CD8-positive, alpha-beta memory T cell (primary cell): ENCODE measurements at places on chromosomes 2 and 18. TPM values are rescaled to one million over a fixed set of nuclear protein-coding genes. Genes with fewer than 3 reads are reported as not detected.

GRCh38 chr2:60555066-60555782, 1.8 kb upstream of the BCL11A start:
- DNase-seq: peak; percentile 39

GRCh38 chr2:179186126-179186525, 78.5 kb downstream of the SESTD1 start:
- no peak for DNase-seq

TWIST2 gene
- not detected for polyA plus RNA-seq

SCN9A gene
- polyA plus RNA-seq: not detected

PPM1G gene
- polyA plus RNA-seq: 104 TPM

CHRNG gene
- polyA plus RNA-seq: not detected

PCARE gene
- polyA plus RNA-seq: not detected

DNA sequence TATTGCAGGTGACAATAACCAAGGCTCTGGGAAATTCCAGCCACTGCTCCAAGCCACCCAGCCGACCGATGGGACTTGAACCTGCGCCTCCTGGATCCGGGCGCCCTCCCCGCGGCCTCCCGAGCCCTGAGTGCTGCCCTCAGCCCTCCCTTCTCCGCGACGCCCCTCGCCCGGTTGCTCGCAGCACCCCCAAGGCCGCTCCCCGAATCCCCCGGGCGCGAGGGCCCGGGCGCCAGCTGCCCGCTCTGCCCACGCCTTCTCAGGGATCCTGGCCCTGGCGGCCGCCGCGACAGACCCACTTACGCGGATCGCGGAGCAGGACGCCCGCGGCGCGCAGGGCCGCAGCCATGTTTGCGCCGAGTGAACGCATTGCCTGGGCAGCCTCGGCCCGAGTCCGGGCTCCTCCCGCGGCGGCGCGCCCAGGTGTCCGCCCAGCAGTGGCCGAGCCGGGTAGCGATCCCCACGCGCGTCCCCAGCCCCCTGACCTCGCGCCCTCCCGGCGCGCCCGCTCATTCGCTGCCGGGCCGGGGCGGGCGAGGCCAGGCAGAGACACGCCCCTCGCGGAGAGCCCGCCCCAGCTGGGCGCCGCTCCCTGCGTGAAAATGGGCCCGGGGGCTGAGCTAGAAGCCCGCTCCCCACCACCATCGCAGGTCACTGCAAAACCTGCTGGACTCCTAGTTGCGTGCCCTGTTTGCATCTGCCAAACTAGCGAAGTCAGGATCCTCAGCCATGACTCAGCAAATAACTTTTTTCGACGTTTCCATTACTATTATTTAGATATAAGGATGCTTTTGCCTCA, at the start of gene FECH:
Gene FECH (minus strand): TSS at position 452 of the 799 bp plus-strand sequence. CDS start 82 bp downstream, at position 370.
- peak; percentile 74 for DNase-seq

DNA sequence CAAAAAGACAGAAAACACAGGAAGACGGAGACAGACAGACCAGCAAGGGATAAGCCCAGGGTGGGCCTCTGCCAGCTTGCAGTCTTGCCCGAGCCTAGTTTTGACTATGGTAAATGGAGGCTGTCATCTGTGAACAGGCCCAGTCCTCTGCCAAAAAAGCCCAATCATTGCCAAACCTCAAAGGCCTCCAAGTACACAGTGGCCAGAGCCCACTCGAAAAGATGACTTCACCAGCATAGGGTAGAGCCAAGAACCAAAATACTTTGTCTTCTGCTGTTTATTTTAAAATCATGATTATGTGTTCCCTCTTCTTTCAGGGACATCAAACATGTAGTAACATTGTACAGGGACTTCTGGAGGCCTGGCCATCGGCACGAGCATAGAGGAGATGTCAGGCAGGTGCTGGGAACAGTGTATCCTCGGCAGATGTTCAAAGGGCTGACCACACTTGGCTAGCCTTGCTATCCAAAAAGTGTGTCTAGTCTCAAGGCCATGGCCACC, 66.0 kb downstream of the TTC32 start:
- no peak for DNase-seq

GRCh38 chr2:173226899-173227698, 127.6 kb upstream of the CDCA7 start:
- DNase-seq: no peak

MRPL44 gene
- 26.7 TPM for polyA plus RNA-seq

DNA sequence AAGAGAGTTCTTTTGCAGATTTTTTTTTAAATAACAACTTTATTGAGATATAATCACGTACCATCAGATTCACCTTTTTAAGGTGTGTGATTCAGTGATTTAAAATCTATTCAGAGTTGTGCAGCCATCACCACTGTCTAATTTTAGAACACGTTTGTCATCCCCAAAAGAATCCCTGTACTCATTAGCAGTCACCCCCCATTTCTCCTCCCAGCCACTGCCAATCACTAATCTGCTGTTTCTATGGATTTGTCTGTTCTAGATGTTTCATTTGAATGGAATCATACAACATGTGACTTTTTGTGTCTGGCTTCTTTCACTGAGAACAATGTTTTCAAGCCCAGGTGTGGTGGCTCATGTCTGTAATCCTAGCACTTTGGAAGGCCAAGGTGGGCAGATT, 55.4 kb upstream of the RAPH1 start:
- DNase-seq: no peak

TXNDC2 gene
- polyA plus RNA-seq: not detected

DNA sequence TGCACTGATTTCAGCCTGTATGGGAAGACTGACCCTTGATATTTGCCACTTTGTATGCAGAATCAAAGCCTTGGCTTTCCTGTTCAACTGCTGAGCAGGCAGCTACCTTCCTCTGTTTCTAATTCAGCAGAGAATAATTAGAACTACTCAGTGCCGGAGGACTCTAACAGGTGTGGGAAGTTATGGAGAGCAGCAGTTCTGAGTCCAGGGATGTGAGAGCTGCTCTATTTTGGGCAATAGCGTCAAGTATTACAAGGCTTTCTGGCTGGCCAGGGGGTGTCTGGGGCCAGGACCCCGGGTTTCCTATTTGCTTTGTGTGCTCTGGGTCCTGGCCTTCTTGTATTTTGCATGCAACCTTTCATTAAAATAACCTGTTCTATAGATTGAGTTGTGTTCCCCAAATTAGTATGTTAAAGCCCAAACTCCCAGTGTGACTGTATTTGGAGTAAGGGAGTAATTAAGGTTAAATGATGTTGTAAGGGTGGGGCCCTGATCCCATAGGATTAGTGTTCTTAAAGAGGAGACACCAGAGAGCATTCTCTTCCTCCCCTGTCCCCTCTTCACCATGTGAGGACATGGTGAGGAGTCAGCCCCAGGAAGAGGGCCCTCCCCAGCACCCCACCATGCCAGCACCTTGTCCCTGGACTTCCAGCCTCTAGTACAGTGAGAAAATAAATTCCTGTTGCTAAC, 5.6 kb upstream of the NTSR2 start:
- DNase-seq: no peak

DNA sequence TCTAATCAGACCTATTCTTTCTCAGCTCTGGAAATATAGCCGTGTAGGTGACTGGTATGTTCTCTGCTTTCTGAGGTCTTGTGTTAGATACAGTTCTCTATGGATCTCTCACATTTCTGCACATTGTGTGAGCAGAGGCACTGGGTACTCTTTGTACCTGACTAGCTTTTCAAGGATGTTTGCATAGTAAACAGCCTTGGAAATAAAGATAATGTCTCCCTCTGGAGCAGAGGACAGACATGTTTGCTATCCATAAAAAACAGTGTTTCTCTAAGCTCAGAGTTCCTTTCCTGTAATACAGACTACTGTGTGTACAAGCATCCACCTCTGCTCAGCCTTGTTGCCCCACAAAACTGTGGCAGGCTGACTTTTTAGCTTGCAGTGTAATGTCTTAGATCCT, 279.2 kb downstream of the CTNNA2 start:
- DNase-seq: no peak

TGFBRAP1 gene
- polyA plus RNA-seq: 30.8 TPM

DNA sequence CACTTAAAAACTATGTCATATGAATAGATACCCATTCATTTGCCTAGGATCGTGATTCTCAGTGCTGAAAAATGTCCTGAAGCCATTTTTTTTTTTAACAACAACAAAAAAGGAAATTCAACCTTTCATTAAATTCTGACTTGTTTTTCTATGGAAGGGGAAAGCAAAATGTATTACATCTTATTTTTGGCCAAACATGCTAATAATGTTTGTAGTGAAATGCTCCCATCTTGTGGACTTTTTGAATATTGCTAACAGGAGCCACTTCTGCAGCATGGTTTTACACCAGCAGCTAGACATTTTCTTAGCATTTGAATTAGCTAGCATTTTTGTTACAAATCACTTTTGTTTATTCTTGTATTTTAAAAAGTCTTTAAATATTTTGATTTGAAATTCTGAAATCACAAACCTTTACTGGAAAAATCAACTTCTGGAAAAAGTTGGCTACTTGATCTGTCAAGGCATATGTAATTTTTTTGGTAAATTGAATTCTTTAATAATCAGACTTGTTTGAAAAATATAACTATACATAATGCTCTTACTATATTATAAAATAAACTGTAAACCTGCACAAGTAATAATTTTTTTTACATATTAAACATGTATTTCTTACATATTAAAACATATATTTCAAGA, 75.8 kb downstream of the KIDINS220 start:
- DNase-seq: no peak

DNA sequence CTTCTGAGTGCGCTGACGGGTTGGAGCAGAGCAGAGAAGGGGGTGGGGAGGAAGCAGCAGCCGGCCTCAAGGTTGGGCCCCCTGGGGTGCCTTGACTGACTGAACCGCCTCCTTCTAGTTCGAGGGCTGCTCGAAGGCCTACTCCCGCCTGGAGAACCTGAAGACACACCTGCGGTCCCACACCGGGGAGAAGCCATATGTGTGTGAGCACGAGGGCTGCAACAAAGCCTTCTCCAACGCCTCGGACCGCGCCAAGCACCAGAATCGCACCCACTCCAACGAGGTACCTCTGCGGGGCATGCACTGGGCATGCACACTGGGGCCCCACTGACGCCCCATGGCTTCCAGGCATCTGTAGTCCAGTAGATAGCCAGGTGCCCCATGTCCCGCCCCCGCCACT, 246.9 kb downstream of the GLI2 start:
- DNase-seq: no peak

- DNase-seq: no peak
Measured at GRCh38 chr2:126914811-126915500, 16.3 kb downstream of the TEX51 start.

IL36B gene
- polyA plus RNA-seq: not detected

DNA sequence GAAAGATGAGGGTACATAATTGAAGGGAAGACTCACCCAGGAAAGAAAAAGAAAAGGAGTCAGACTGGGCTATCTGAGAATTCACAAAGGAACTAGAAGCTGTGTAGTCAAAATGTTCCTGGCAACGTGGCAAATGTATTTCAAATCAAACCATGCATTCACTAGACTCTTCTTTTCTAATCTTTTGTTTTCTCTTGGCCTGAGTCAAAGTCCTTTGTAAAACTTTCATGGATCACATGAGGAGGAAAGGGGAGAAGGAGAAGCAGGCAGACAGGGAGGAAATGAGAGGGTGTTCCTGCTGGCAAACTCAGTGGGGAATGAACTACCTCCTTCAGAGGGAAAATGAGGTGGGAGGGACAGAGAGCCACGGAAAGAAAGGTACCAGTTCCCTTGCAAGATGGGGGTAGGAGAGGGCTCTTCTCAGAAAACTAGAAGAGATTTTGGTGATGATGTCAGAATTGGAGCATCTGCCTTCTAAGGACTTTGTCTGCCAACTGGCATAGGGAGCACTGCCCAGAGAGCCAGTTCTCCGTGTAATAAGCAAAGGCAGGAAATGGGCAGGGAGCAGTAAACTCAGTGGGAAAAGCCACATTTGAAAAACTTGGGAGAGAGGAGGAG, 51.4 kb downstream of the SLC8A1 start:
- no peak for DNase-seq

GRCh38 chr2:128413718-128414341, 95.2 kb upstream of the HS6ST1 start:
- no peak for DNase-seq

DNA sequence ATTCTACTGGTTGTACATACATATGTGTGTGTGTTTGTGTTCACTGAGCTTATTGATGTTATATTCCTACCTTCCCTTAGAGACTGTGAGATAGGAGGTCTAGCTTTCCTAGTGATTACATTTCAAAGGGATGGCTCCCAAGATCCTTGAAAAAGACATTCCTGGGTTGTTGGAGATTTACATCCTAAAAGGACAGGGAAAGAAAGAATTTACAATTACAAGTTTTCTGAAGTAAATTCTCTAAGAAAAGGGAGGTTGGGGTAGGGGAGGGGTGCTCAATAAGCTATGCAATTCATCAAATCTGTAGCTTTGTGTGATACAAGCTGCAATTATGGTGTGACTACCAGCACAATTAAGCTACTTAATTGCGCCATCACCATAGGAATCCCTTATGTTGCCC, 284.3 kb downstream of the NUP35 start:
- no peak for DNase-seq

SFTPB gene
- not detected for polyA plus RNA-seq

IKZF2 gene
- 4.0 TPM for polyA plus RNA-seq

DNA sequence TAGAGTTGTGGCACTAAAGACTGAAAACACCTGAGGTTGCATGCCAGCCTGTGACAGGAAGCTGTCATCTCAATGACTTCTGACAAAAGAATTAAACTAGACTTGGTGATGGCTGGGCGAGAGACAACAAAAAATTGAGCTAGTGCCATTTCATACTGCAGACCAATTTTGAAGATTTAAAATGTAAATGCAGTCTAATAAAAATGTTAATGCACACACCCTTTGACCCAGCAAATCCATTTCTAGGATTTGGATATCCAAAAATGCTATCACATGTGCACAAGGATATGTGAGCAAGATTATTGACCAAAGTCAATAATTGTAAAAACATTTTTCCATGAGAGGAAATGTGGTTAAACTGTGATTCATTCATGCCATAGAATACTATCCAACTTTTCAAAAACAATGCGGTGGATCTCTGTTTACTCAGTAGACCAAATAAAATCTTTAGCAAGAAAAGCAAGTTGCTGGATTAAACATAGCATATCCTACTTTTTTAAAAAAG, 5.6 kb downstream of the FBXO36 start:
- DNase-seq: no peak

- DNase-seq: no peak
Measured at GRCh38 chr2:53629001-53629400, 138.6 kb upstream of the CHAC2 start.

CHMP1B gene
- 55.2 TPM for polyA plus RNA-seq

- DNase-seq: no peak
Measured at GRCh38 chr2:190519975-190520767, 14.4 kb downstream of the NEMP2 start.

DNA sequence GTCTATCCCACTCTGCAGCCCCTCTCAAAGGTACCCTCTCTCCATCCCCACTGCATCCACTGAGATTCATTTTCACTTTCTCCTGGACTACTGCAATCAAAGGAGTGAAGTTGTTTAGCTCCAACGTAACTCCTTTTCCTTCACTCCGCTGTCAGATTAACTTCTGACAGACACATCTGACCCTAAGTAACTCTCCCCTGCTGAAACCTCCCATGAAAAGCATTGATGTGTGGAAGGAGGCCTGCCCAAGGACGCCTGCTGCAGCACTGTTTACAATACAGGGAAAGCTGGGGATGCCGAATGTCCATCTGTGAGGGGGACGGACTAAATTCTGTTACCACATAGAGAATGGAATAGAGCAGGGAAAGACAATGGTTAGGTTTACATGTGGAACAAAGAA, 114.8 kb downstream of the TMEM163 start:
- no peak for DNase-seq
